Vein endothelial cell (primary cell): ENCODE measurements at places on chromosomes 13 and 19. TPM values are rescaled to one million over a fixed set of nuclear protein-coding genes. Genes with fewer than 3 reads are reported as not detected.

Gene MZT1
- 15.0 and 23.9 TPM in 2 replicates for total RNA-seq

Gene HRC
- not detected in 2 replicates for total RNA-seq

Gene CLEC11A
- 3.9 and 4.7 TPM in 2 replicates for total RNA-seq

Gene AMER2
- not detected in 2 replicates for total RNA-seq

Gene SIGLEC6
- total RNA-seq: not detected in 2 replicates

Gene APOC1
- 0.33 and 0.86 TPM in 2 replicates for total RNA-seq

Gene FGF9
- total RNA-seq: not detected in 2 replicates

Gene FXYD1
- total RNA-seq: 0.65 TPM in 1 of 2 replicates, not detected in the other

Gene SPC24
- total RNA-seq: 24.5 and 47.7 TPM in 2 replicates

Gene ZNF486
- total RNA-seq: 7.2 and 8.5 TPM in 2 replicates

Gene SLC1A6
- not detected in 2 replicates for total RNA-seq

Gene CHST8
- total RNA-seq: 0.29 TPM in 1 of 2 replicates, not detected in the other

Gene TUBB4A
- total RNA-seq: not detected in 2 replicates

Gene FFAR3
- not detected in 2 replicates for total RNA-seq

Gene ZNF850
- total RNA-seq: 4.9 and 6.5 TPM in 2 replicates

Gene MEDAG
- 19.4 and 31.4 TPM in 2 replicates for total RNA-seq

Gene LAIR2
- not detected in 2 replicates for total RNA-seq

Gene DENND1C
- total RNA-seq: not detected in 2 replicates

Gene KLK1
- total RNA-seq: not detected in 2 replicates

Gene ZNF628
- total RNA-seq: 2.5 and 9.8 TPM in 2 replicates

Gene KIR3DL1
- not detected in 2 replicates for total RNA-seq

Gene PCDH20
- not detected in 2 replicates for total RNA-seq

Gene ATP4B
- total RNA-seq: under 0.01 TPM in 1 of 2 replicates, not detected in the other

Gene FRY
- total RNA-seq: 50.0 and 59.1 TPM in 2 replicates

Gene CGB3
- not detected in 2 replicates for total RNA-seq

Gene SIGLEC11
- total RNA-seq: not detected in 2 replicates

Gene CRX
- total RNA-seq: not detected in 2 replicates

Gene SPRY2
- total RNA-seq: 22.6 and 25.5 TPM in 2 replicates

Gene SULT2A1
- total RNA-seq: not detected in 2 replicates

Gene PSPC1
- total RNA-seq: 69.9 and 80.5 TPM in 2 replicates

Gene ACP7
- not detected in 2 replicates for total RNA-seq
